Amniotic stem cell (primary cell): ENCODE measurements at places on chromosomes 11 and 22.

- no peak for DNase-seq
Measured at GRCh38 chr22:44913198-44913983, 96.4 kb downstream of the PHF21B start.

DNA sequence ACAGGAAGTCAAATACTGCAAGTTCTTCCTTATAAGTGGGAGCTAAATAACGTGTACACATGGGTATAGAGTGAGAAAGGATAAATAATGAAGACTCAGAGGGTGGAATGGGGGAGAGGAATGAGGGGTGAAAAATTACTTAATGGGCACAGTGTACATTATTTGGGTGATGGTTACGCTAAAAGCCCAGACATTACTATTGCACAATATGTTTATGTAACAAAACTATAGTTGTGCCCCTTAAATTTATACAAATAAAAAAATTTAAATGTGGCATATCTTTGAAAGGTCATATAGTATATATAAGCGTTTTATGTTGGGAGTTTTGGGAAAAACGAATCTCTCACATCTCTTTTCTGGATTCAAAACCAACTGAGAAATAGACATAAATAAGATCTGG is 96.1 kb downstream of the KIF18A start:
- no peak for DNase-seq

DNA sequence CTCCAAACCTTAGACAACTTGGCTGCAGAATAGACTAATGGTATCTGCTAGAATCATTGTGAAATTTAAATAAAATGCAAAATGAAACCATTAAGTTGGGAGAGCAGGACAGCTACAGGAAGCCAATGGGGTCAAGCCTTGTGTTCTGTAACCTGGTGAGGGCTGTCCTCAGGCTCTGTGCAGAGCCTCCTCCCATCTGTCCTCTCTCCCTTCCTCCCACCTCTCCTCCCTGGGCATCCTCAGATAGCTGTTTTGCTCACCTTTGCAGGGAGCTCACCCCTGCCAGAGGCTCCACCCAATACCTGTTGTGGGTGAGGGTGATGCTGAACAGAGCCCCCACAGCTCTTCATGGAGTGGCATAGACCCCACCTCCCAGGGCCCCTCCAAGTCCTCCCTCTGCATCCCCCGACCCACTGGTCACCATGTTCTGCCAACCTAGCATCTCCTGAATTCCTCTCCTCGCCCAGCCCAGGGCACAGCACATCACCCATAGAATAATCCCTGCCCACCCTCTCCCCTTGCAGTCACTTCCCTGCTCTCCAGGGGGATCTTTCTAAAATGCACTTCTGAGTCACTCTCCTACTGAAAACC is 100.3 kb downstream of the PDE2A start:
- DNase-seq = no peak

GRCh38 chr11:26573896-26574295 is 1.8 kb upstream of the MUC15 start:
- DNase-seq = no peak

DNA sequence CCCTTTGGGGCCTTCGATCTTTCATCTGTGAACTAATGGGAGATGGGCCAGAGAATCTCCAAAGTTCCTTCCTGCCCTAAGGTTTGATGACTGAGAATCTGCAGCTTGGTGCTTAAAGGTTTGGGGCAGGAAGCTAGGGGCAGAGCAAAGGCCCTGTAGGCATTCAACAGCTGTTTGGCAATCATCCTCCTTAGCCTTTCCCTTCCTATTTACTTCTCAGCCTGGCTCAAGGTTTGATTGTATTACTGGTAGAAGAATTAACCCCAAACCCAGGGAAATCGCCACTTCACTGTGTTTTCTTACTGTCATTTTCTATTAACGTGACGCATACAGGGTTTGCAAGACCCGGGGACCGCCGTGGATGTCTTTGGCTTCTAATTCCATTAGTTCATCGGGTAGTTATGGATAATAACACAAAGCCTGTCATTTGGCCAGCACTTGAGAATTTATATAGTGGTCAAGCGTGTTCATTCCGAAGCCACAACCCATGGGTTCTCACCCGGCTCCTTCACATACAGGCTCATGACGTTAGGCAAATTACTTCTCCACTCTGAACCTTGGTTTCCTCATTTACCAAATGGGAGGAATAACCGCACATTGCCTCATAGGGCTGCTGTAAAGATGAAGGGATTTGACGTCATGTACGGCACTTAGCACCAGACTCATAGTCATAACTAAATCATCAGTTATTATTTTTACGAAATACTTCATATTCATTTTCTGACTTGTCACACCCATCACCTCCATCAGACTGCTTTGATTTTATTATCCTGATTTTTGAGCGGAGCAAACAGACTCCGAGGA is 158.1 kb downstream of the FBXO7 start:
- no peak for DNase-seq

DNA sequence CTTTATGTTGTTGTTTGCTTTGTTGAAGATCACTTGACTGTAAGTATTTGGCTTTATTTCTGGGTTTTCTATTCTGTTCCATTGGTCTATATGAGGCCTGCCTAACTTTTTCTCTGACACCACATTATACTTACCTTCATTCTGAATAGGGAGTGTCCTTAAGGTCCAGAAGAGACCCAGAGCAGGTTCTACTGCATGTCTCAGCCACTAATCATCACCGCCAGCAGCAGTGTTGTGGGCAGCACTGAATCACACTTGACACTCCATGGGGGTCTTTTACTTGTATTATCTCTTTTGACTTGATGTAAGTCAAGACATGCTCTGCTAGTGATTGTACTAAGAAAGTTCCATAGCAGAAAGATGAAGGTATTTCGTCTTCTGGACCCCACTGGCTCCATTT is 274.9 kb downstream of the TENM4 start:
- no peak for DNase-seq

- DNase-seq = no peak
Measured at GRCh38 chr11:110433393-110434333, 3.9 kb downstream of the FDX1 start.

- DNase-seq = no peak
Measured at GRCh38 chr11:30917859-30918478, 331.8 kb upstream of the MPPED2 start.

DNA sequence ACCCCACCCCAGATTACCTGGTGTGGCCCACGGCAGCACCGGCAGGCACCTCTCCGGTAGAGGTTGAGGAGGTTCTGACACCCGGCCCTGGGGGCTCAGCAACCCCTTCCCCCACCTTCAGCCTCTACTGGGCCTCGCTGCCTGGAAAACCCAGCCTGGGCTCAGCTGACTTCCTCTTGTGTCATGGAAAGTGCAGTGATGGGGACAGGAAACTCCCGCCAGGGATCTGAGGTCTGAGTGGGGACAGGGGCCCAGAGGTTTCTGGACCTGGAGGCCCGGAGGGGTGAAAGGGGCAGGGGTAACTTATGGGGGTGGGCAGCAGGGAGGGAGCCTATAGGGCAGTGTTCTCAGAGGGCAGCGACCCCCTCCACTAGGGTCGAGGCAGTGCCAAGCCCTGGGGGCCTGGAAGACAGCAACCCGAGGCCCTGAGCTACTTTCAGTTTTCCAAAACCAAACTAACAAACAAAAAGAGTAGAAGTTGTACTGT is 10.0 kb upstream of the CD5 start:
- DNase-seq = no peak
